ENCODE measurements at places on chromosomes 4 and X.
A peak's percentile ranks its signal among the peaks of the same experiment; 100 is the strongest.

DNA sequence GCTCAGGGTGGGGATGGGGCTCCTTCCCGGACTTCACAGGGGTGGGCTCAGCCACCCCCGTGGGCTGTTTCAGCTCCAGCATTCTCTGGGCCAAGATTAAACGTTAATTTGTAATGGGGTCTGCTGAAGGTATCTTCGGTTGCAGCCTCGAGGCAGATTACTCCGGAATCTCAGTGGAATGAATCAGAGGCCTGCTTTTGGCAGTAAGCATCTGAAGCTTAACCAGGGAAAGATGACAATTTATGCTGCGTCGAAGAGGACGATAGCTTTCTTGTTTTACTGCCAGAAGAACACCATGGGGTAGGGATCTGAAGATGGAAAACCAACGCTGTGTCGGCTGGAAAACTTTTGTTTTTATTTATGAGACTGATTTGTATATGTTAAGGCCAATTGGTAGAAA, 129.2 kb upstream of the MSX1 start:
- DNase-seq = no peak

DNA sequence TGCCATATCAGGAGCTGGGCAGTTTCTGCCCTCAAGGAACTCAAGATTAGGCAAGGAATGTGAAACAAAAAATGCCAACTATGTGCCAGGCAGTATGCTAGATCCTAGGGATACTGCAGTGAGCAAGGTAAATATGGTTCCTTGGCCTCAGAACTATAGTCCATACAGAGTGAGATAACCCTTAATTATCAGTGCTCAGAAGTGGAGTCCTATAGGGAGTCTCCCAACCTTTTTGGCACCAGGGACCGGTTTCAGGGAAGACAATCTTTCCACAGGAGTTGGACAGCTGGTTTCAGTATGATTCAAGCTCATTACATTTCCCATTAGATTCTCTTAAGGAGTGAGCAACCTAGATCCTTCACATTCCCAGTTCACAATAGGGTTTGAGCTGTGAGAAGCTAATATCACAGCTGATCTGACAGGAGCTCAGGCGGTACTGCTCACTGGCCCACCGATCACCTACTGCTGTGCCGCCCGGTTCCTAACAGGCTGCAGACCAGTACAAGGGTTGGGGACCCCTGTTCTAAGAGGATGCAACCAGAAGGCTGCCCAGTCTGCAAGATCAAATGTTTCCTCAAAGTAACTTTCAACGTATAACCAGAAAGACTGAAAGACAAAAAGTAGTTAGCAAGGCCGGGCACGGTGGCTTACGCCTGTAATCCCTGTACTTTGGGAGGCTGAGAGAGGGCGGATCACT, 1.7 kb upstream of the SRP72 start:
- DNase-seq = no peak

DNA sequence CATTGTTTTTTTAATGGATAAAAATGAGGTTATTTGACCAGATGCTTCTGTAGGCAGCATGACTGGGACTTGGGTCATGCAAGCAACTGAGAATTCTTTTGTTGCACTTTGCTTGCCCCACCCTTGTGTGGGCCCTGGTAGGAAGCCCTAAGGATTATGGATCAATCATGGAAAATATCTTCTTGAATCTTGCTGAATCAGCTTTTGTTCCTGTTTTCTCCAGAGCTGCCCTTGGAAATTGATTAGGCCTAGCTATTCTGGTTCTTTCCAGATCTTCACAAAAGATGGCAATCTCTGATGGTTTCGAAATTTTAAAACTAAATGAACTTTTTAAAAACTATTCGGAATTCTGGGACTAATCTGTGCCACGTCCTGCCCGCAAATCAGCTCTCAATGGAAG, 58.6 kb downstream of the PRRG1 start:
- no peak for DNase-seq

DNA sequence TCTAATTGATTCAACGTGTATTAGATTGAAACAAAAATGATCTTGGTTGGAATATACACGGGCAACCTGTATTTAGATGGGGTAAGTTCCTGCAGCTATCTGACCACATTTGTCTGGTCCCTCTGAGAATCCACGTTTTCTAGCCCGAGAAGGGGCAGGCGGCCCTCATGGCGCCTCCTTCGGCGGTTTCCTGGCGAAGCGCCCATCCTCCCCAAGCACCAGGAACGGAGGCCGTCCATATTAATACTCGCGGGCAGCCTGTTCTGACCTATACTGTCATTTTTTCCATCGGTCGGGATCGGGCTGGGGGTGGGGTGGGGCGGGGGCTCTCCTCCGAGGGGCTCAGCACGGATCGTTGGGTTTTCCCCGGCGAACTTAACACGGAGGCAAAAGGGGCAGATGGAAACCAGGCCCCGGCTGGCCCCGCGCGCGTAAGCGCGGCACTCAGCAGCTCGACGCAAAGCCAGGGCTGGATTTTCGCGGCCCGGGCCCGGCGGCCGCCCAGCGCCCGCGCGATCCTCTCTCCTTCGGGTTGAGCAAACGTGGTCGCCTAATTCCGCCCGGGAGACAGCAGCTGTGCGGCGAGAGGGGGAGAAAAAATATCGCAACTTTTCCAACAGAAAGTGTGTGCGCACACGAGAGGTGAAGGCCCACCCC, 77.2 kb upstream of the BCOR start:
- DNase-seq = peak; percentile 66

DNA sequence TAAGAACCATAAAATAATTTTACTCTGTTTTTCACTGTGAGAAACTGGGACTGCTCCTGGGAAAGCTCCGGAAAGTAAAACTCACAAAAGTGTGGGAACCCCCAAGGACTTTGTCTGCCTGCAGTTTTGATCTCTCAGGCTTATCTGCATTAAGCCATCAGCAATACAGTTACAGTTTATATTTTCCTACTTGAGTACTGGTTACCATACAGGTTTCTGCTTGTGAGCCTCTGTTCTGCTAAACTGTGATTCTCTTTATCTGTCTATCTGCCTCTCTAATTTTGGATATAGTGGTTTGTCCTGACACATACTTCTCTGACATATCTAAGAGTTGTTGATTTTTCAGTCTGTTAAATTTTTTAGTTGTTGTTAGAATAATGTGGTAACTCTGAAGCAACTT, 11.6 kb downstream of the PABPC4L start:
- no peak for DNase-seq

GRCh38 chr4:159360549-159360948, 257.7 kb downstream of the RAPGEF2 start:
- DNase-seq = no peak

DNA sequence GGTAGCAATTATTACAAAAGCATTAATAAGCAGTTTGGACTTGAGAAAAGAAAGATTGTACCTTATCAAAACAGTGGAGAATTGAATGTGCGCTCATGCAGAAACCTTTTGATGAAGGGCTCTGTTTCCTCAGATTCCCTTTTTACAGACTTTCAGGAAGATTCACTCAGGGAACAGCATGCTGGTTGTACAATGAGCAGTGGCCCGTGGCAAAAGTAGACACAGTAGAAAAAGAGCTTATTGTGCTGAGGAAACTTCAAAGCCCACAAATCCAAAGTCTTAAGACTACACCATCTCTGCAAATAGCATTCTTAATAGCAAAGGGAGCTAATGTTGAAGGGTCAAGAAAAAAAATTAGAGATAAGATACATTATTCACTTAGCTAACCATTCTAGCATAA, 858.9 kb downstream of the PDHA2 start:
- DNase-seq = no peak

DNA sequence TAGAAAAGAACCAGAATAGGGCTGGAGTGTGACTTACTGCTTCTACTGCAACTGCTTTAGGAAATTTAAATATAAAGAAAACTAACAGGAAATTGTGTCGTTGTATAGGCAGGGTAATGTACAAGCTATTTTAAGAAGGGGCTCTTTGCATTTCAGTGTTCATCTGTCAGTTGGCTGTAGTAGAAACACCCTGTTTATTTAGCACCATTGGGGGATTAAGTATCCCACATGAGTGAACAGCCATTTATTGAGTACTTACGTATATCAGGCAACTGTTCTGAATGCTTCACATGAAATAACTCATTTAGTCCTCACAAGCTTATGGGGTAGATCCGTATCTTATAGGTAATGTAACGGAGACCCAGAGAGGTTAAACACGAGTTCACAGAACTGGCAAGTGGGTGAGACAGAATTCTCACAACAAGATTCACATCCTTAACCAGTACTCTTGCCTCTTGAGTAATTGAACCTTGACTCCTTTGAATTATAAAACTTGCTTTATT, 23.9 kb downstream of the STIM2 start:
- DNase-seq = no peak

DNA sequence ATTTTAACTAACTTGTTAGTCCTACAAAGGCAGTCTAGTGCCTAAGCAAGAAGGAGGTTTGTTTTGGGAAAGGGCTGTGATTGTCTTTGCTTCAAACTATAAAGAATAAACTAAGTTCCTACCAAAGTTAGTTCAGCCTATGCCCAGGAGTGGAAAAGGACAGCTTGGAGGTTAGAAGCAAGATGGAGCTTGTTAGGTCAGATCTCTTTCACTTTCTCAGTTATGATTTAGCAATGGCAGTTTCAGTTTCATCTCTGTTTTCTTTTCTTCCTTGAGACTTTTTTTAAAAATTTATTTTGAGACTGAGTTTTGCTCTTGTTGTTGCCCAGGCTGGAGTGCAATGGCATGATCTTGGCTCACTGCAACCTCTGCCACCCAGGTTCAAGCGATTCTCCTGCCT, 82.9 kb upstream of the NLGN4X start:
- DNase-seq = no peak

DNA sequence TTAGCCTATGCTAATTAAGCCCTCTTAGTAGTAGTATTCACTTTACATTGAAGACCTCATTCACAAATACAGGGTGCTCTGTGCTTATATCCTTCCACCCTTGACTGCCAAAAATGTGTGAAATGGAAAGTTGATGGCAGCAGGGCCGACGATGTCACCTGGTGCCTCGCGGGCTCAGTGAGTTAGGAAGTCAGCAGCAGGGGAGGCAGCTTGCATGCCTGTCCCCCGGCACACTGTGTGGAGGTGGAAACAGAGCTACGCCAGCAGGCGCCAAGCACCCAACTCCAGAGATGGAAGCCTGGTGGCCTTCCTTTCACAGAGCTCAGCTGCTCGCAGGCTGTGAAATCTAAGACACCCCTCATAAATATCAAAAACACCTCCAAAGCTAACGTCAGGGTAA, 8.4 kb downstream of the MSL3 start:
- no peak for DNase-seq

DNA sequence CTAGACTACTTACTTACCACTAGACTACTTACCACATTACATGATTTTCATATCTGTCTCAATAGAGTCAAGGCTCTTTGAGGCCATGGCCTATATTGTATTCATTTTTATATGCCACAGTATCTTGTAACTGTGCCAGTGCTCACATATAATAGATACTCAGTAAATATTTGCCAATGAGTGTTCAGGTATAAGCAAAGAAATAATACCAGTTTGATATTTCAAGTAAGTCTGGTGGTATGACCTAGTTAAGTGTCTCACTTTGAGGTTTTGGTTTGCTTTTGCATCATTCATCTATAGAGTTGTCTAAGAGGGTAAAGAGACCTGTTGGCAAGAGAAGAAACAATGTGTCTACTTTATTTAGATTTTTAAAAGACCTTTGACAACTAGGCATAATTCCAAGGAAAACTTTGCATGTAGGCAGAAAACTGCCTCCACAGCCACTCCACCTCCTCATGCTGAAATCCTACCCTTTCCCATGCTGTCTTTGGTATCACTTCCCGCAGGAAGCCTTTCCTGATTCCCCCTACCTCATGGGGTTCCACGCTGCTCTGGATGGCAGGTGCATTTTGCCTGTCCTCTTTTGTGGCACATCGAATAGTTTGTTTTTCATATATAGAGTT, 91.3 kb upstream of the KLHL13 start:
- peak; percentile 79 for DNase-seq

DNA sequence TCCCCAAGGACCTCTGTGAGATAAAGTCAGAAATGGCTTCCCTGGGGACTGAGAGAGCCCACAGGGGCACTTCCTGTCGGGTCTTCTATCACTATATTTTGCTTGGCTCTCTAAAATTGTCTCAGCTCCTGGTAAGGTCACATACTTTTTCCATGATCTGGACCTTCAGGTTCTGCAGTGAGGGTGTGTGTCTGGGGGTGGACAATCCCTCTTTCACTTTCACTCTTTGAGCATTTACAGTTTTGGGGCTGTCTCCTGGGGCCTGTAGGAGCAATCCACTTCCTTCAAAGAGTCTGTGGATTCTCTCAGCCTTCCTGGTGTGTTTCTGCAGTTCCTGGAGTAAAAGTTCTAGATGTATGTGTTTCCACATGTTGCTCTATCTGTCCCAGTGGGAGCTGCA, 335.7 kb downstream of the FSTL5 start:
- DNase-seq = no peak

DNA sequence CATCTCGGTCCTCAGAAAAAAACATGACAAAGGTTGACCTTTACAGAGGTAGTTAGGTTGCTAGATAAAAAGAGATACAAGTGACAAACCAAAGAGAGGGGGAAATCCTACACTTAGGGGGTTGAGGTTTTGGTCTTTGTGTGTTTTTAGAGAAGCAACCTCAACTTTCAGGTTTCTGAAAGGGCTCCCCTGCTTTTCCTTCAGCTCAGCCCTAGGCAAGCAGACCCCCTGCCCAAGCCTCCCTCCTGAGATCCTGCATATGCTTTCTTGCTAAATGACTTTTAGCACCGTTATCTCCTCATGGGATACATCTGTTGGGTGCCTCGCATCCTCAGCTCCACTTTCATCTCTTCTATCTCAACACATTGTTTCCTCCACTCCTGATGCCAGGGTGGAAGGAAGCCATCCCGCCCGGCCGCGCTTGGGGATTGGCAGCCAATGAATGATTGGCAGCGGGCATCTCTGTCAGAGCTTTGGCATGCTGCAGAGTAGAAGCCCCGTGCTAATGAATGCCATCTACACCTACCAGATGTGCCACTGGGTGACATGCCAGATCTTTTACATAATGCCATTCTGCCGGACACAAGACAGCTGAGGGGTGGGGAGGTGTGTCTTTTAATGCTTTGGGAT, 15.0 kb upstream of the PRDM8 start:
- no peak for DNase-seq

- no peak for DNase-seq
Observed at GRCh38 chr4:74230902-74231499, 73.1 kb downstream of the MTHFD2L start.

DNA sequence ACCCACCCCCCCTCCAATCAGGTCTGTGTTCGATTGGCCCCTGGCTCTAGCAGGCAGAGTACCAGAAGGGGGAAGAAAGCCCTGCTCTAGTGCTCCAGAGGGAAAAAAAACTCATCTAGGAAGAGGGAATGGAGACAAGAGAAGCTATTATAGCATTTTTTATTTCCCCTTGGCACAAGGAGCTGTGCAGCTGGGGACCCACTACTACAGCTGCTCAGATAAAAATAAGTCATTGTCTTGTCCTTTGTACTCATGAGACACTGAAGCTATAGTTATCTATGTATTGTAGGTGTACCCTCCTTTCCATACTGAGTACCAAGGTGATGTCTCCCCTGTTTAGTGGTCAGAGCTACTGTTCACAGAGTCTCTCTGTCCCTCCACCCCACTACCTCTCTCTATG, 14.3 kb downstream of the CCDC160 start:
- DNase-seq = no peak

GRCh38 chrX:17758382-17758781, 21.1 kb downstream of the SCML1 start:
- DNase-seq = no peak
